GM04504 (cell line): ENCODE measurements at places on chromosomes 7 and 10.
A peak's percentile ranks its signal among the peaks of the same experiment; 100 is the strongest.

- no peak for DNase-seq
These were observed 119.5 kb upstream of the CAV2 start for GRCh38 chr7:116380025-116380424.

GRCh38 chr10:95697429-95697828 lies 3.7 kb upstream of the TCTN3 start:
- no peak for DNase-seq

DNA sequence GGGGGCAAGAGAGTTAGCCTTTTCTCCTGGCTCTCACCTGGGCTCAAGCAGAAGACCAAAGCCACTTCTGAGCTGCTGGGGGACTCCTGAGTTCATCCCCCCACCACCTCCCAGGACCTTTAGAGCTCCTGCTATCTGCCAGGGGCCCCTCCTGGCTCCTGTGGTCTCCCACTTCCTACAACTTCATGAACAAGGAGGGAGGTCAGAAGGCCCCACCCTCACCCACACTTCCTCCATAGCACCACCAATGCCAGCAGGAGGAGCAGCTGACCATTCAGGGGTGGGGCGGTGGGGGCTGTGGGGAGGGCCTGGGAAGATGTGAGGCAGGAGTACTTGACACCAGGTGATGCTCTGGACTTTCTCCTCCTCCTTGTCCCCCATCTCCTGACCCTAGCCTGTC lies 32.6 kb upstream of the ADCYAP1R1 start:
- no peak for DNase-seq

GRCh38 chr7:76054123-76055120 lies 6.5 kb downstream of the MDH2 start:
- no peak for DNase-seq

- DNase-seq, result no peak
These were observed 435.9 kb upstream of the PHF14 start for GRCh38 chr7:10537764-10538163.

GRCh38 chr10:28492116-28492920 lies 40.6 kb upstream of the WAC start:
- no peak for DNase-seq

DNA sequence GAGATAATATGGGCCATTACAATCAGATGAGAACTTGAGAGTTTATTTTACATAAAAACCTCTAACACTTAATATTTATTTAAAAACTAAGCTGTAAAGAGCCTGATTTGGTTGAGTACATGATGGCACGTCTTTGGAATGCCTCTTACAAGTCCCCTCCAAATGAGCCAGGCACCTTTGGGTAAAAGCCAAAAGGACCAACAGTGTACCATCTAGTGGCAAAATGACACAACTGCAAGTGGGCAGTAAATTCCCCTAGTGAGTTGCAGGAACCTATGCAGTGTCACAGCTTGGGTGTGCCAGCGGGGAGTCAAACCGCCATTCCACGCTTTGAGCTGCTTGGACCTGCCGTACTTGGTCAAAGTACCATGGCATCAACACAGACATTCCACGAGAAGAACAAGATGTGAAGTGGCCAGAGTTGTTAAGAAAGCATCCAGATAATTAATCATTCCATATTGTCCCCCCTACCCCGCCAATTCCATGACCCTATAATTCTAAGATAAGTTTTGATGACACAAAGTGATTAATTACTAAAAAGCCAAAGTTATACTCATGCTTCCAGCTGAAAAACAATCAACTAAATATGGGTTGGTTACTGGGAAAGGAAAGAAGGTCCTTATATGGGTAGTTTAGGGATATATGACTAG lies 115.2 kb downstream of the SORBS1 start:
- DNase-seq, result peak; percentile 41

- DNase-seq, result no peak
These were observed 621.2 kb downstream of the REEP3 start for GRCh38 chr10:64142395-64142794.

- DNase-seq, result no peak
These were observed 379.4 kb upstream of the KIAA1217 start for GRCh38 chr10:23829556-23829955.

DNA sequence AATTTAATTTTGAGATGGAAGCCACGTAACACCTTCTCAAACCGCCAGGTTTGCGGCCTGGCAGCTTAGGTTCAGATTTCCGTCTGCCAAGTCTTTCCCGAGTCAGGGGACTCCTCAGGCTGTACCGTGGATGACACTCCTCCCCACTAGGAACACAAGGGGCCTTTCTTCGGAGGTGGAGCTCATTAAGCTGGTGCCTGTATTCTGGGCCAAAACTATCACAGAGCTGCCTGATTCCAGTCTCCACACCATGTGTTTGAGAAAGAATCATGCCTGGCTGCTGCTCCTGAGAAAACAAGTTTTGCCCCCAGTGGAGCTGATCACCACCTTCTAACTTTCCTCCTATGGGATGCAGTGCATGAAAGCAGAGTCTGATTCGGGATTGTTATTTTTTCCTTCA lies 44.8 kb downstream of the TMEM209 start:
- no peak for DNase-seq

DNA sequence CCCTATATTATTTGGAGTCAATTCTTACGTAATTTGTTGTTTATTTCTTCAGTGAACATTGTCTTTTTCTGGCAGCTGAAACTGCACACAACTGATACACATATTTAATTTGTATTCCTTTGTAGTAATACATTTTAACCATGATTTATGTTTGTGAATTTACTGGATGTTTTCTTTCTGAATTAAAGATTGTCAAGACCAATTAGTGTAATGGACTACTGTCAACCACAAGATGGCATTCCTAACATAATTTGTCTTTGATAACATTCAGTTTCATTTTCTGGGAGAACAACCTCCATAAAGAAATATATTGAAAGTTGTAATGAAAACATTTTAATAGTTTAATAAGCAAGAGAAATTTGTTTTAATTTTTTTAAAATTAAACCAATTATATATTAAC lies 10.1 kb downstream of the THNSL1 start:
- no peak for DNase-seq

GRCh38 chr7:137961200-137962177 lies 40.4 kb downstream of the CREB3L2 start:
- no peak for DNase-seq

DNA sequence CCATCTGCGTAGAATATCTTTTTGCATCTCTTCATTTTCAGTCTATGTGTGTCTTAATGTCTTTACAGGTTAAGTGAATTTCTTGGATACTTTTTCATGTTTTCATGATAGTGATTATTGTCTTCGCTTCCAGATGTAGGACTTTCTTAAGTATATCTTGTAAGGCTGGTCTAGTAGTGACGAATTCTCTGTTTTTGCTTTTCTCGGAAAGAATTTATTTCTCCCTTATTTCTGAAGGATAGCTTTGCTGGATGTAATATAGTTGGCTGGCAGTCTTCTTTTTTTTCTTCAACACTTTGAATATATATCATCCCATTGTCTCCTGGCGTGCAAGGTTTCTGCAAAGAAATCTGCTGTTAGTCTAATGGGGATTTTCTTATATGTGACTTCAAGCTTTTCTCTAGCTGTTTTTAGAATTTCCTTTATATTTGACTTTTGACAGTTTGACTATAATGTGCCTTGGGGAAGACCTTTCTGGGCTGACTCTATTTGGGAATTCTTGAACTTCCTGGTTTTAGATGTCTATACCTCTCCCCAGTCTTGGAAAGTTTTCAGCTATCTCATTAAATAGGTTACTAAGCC lies 14.3 kb downstream of the GTPBP4 start:
- DNase-seq, result no peak

- no peak for DNase-seq
These were observed 46.9 kb upstream of the GPAM start for GRCh38 chr10:112230325-112230988.

- DNase-seq, result no peak
These were observed 8.0 kb upstream of the TAS2R60 start for GRCh38 chr7:143435266-143435665.

GRCh38 chr10:118485641-118486040 lies 109.8 kb downstream of the PRLHR start:
- no peak for DNase-seq

- DNase-seq, result no peak
These were observed 15.9 kb upstream of the AKR1E2 start for GRCh38 chr10:4810092-4810491.

DNA sequence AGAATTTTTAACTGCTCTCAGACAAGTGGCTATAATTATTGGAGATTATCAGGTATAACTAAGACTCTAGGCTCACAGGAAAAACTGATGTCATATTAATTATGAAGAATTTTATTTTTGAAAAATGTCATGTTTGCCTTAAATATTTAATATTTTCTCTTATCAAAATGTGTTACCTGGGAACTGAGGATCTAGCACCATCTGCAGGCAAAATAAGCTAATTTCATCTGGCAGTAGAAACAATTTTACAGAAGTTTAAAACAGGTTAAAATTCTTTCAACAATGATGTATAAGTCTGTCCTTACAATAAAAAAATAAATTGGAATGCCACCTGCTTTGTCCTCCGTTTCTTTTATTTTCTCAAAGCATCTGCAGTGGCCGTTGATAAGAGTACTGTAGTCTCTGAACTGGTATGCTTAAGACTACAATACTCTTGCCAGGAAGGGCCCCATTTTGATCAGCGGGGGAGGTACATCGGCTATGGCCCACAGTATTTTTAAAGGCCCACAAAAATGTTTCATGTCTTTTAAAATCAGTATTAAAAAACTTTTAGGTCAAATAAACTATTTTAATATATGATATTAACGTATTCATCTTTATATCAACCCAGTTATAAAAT lies 81.3 kb downstream of the VWDE start:
- no peak for DNase-seq
